ENCODE measurements at places on chromosomes 13 and 19.

DNA sequence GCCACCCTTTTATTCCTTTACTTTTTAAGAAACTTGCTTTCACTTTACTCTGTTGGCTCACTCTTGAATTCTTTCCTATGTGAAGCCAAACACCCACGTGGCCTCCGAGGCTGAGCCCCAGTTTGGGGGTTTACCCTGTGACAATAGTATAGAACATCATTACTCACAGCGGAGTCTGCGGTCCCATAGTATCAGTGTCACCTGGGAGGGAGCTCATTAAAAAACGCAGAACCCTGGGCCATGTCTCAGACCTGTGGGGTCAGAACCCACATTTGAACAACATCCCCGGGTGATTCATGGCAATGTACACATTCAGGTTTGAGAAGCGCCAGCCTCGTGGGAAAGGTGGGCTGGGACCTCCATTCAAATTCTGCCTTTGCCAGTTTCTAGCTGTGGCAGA, 36.0 kb upstream of the UBL3 start:
- DNase-seq, result no peak

DNA sequence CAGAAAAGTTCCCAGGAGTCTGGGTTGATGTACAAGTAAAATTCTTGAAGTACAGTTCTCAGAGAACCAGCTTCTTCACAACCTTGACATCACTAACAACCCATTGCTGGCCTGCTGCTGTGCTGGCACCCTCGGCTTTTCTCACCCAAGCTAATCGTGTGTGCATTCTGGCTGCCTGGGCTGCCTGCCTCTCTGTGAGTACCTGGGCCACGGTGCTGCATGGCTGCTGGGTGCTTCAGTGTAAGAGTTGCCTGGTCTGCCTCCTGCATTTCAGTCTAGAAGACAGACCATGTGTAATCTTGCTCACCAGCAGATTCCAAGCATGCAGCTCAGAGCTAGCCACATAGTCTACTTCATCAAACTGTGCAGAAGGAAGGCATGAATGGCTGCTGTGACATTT, 50.5 kb upstream of the MEDAG start:
- no peak for DNase-seq

GRCh38 chr19:44212866-44213346, 574 bp downstream of the ZNF227 start:
- no peak for DNase-seq

- DNase-seq, result no peak
These were observed 16.5 kb upstream of the CACTIN start for GRCh38 chr19:3642987-3643673.

- DNase-seq, result no peak
These were observed 523 bp downstream of the ELAVL1 start for GRCh38 chr19:8004723-8005513.

Data from neuronal stem cell (in vitro differentiated cells).